ENCODE measurements at places on chromosomes 7 and 10.

DNA sequence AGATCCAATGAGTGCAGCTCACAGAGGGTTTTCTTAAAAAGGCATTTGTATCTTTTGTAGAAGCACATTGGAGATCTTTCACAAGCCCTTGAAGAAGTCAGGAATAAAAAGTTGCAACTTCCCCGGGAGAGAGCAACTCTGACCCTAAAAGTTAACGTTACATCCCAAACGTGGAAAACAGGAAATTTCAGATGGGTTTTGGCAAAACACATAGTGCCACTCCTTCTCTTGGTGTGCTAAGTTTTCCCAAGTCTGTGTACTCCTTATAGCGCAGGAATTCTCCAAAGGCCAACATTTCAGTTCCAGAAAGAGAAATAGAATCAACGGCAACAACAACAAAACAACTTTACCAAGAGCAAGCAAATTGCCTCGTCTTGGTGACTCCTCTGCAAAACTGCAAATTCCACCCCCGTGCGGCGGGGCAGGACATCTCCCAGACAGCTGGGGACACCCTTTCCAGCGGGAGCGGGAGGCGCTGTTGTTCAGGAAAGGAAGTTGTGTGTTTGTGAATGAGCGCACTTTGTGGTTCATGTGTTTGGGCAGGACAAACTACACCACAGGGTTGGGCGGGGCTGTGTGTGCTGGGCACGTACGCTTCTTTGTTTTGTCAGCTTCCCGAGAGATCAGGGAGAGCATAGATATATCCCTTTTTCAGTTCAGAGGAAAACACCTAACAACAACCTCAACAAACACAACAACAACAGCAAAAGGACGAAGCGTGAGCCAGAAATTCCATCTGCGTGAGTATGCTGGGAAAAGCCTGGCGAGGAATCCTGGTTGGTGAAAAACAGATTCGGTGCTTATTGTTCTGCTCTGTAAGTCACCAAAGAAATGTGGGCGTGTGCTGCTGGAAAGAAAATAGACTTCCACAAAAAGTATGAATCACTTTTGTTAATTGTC lies 294.7 kb upstream of the PITRM1 start:
- peak; percentile 89 for DNase-seq

GRCh38 chr10:75814014-75814413 lies 382.6 kb downstream of the LRMDA start:
- DNase-seq: no peak

DNA sequence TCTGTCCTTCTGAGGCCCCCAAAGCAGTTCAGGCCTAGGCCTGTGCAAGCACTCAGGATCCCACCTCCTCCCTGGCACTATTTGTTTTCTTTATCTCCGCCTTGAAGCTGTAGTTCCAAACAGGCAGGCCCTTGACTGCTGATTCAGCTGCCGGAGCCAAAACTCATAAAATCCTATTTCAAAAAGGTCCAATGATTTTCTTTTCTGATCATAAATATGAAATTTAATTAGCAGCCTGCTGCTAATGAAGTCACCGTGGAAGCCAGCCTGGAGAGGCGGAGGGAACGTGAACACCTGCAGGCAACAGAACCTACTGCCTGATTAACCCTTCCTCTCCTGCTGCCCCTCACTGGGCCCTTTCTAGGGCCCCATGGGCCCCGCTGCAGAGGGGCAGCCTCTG lies 60.1 kb downstream of the CARD11 start:
- DNase-seq: no peak

- no peak for DNase-seq
Observed at GRCh38 chr7:41882745-41883420, 180.0 kb upstream of the INHBA start.

- no peak for DNase-seq
Observed at GRCh38 chr7:495761-496321, 23.8 kb downstream of the PDGFA start.

DNA sequence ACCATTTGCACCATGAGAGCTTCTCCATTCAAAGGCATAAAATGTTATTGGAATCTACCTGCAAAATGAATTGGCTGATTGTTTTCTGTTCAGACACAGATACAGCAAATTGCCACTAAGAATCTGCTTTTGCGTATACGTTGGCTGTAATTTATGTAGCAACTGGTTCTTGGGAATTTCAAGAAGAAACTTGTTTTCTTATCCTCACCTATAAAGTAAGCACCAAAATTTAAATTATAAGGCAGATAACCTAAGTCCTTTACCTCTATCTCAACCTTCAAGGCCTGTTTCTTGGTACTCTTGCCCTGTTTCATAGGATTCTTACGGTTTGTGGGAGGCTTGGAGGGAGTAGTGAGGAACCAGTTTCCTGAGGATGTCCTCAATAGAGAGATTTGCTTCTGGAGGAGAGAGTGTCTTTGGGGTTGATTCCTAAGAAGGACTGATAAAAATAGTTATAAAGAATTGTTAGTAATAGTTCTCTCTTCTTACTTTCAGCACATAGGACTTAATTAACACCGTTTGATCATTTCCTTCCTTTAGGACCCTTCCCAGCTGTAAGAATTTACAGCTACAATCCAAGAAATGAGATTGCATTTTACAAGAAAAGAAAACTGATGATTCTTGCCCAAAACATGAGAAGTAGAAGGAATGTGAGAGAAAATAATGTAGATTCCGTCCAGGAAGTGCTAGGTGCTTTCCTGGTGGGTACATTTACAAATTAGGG lies 2.0 kb downstream of the STAMBPL1 start:
- DNase-seq: no peak

DNA sequence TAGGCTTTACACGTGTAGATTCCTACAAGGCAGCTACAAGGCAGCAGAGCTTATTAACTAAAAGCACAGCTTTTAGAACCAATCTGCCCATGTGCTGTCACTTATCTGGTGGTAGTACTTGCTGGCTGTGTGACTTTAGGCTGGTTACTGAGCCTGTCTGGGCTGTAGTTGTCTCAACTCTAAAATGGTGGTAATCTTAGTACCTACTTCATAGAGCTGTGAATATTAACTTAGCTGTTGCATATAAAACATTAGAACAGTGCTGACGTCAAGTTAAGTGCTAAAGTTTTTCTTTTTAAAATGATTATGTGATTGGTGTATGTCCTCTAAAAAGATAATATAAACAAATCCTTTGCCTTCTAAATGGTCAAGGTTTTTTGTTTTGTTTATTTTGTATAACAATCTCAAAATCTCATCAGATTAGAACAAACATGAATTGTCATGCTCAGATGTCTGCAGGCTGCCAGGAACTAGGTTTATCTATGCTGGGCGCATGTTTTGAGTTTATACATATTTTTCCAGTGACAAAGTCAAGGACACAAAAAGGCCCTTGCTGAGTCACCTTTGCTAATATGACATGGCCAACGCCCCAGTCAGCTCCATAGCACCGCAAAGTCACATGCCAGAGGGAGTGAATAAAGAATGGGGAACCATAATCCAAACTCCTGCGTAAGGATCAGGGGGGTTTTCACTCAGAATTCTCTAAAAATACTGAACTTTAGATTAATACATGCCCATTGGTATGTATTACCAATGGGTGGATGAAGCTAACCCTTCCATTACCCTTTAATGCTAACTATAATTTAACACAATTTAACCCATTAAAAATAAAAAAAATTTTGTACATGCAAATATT lies 39.8 kb upstream of the ARL4A start:
- no peak for DNase-seq

Measured in coronary artery (tissue), 2 donors.